ENCODE measurements at places on chromosomes 11 and 22.

DNA sequence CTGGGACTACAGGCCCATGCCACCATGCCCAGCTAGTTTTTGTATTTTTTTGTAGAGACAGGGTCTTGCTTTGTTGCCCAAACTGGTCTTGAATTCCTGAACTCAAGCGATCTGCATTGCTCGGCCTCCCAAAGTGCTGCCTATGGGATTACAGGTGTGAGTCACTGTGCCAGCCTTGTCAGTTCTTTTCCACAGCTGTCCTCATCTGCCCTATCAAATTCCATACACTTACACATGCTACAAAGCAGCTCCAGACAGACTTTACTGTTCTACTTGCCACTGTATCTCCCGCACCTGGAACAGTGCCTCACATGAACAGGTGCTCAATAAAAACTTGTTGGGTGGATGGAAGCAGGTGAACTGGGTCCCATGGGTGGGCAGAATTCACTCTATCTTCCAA lies 8.2 kb downstream of the STX5 start:
- no peak for DNase-seq

DNA sequence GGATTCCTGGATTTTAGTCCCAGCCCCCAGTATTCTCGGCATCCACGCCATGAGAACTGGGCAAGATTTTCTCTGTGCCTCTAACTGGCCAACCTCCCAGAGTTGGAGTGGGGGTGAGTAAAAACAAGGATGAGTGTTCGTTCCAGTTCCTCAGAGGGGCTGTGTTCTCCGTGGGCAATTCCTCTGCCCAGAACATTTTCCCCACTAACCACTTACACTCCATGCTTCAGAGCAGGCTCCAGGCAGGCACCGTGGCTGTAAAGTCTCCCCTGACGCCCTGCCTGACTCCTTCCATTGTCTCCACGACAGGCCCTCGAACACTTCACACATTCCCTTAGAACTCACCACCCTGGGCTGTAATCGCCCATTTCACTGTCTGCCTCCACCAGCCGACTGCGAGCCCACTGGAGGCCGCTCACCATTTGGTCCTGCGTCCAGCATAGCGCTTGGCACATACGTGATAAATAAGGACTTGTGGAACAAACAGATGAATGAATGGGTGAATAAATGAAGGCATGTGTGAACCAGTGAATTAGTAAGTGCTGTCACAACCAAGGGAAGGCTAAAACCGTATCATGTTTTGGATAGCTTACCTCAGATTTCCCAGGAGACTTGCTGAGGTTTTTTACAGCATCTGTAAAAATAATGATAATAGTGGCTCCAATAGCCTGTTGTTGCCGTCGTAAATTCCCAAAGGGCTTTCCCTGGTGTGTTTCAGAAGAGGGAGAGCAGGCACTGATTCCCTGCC lies 6.1 kb downstream of the APLNR start:
- no peak for DNase-seq

GRCh38 chr11:66881451-66881835 lies 24.6 kb downstream of the LRFN4 start:
- DNase-seq = no peak

- DNase-seq = no peak
Measured at GRCh38 chr11:91470656-91471055, 754.0 kb upstream of the FAT3 start.

GRCh38 chr11:128527046-128527445 lies 60.3 kb downstream of the ETS1 start:
- DNase-seq = no peak

DNA sequence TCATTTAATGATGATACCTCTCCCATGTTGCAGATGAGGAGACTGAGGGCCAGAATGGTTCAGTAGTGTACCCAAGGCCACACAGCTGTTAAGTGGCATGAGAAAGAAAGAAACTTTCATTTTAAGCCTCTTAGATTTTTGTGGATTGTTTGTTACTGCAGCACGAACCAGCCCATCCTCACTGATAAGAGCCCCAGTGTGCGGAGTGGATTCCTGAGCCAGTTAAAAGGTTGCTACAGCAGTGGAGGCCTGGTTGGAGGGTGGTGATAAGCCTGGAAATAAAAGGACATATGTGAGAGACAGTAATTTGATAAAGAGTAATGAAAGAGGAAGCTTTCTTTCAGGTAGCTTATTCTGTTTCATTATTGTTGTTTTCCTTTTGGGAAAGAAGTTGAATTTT lies 89.0 kb downstream of the ATXN10 start:
- no peak for DNase-seq

DNA sequence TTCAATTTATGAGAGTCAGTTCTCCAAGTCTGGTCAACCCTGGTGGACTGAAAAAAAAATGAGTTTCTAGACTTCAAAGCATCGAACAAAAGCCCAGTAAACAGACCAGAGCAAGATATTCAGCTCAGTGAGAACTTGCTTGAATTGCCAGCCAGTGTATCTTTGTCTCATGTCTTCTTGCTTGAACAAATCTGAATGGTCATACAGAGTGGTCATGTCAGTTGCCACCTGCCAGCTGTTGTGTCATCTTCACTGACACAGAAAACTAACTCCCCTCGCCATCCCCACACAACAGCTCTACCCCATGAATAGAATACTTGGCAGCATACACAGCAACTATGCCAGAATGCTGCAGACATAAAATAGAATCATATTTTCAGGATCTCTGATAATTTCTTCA lies 27.5 kb upstream of the CALCB start:
- DNase-seq = no peak

DNA sequence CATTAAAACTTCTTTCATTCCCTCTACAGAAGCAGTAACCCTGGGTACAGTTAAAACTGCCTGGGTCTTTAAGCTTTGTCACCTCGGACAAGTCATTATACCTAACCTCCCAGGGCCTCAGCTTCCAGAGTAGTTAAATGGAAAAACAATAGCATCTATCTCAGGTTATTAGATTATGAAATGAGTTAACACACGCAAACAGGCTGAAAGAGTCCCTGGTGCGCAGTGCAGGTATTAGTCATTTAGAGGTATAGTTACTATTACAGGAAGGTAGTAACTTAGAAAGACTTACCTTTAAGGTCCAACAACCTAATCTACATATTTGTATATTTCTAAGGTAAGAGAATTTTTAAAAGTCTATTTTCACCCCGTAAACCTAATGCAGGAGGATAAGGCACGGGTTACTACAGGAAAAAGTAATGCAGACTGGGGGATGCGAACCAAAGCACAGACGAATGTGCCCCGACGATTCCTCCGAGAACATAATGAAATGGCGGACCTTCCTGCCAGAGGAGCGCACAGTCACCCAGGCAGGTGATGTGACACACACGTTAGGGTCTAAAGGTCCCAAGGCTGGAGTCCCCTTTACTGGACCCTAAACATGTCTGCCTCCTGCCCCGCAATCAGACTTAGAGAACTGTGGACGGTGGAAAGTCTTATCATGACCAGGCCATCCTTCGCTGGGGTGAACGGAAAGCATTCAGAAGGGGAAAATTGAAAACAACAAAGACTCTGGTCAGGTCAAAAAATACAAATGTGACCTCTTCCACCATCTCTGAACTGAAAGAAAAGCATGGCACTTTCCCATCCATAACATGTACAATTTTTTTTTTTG lies 1.3 kb downstream of the NAP1L4 start:
- no peak for DNase-seq

DNA sequence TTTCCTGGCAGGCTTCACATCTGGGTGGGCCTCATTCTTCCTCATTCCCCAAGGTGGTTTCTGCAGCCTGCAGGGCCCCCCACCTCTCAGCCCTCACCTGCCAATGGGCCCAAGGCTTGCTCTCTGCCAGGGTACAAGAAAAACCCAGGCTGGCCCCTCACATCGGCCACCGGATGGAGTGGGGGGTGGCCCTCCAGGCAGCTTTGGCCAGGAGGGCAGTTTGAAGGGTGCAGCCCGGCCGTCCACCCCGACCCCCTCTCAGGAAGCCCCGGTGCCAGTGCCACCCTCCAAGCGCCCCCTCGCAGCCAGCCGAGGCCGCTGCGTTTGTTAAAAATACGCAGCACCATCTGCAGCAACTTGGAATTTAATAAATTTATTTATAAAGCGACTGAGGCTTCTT lies 196.7 kb downstream of the CTTN start:
- DNase-seq = no peak

- no peak for DNase-seq
Measured at GRCh38 chr11:17036666-17037658, 22.7 kb upstream of the PLEKHA7 start.
